Keratinocyte (primary cell): ENCODE measurements at places on chromosomes 6 and 20.

DNA sequence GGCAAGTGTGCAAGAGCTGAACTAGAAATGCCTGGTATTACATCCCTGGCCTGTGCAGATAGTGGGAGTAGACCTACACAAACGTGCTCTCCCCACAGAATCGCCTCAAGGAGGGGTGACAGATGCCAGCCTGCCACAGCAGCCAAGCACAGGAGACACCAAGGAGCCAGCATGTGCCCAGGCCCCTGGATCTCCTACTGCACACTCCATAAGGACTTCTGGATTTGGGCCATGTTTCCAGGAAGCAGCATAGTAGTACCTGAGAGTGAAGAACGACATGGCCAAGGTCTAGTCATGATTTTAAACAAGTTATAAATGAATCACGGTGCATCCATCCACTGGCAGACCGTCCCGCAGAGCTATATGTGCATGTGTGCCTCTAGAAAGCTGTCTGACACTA, 232.2 kb downstream of the SYNDIG1 start:
- no peak for DNase-seq

DNA sequence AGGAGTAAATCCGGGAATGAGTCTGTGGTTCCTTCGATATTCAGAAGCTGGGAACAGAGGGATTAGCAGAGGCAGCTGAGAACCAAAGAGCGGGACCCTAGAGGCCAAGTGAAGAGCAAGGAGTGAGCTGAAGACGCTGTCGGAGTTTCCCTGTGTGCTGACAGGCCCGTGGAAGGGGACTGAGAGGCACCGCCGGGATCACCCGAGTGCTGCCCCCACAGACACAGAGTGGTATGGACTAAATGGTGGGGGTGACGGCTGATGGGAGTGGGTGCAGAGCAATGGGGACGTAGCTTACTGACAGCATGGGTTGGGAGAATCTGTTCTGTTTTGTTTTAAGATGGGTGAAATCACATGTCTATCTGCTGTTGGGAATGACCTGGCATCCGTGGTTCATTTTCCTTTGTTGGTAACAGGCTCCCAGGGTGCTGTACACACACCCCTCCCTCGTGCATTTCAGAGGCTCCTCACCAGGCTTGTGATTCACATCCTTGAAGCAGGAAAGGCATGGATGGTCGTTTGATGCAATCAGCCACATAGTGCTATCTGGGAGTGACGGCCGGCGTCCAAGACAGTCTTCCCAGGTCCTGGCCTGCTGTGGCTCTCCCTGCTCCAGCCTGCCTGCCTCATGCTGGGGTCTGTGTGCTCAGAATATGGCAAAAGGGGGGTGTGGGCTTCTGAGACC, 97.4 kb downstream of the THBS2 start:
- DNase-seq = no peak

GRCh38 chr6:12152023-12152970, 137.9 kb upstream of the EDN1 start:
- no peak for DNase-seq

GRCh38 chr6:14635195-14635594, 517.6 kb downstream of the CD83 start:
- no peak for DNase-seq

DNA sequence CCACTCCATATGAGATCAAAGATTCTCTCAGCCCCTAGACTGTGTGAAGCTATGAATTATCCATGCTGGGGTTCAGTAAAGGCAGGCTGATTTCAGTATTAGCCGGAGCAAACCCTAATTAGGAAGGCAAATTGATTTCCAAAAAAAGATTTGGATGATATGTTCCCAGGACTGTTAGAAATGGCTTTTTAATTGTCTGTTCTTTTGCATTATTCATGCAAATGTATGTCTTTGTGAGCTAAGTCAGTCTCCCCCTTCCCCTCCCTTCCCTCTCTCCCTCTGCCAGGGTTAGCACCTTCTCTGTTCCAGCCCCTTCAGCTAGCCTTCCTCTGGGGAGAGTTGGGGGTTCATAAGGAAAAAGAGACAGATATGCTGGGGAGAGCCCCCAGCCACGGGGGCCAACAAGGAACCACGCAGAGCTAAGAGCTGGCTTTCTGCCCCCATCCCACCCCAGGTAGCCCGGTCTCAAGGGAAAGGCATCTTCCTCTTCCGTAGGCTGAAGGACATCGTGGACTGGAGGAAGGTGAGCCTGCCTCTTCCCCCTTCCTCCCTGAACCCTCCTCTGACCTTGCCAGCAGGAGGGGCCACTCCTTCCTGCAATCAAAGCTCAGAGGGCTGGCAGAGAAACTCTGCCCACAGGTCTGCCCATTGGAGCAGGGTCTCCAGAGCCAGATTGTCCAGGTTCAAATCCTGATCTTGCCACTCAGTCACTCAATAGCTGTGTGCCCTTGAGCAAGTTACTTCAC, 32.3 kb downstream of the PDRG1 start:
- no peak for DNase-seq

- no peak for DNase-seq
Measured at GRCh38 chr6:129476810-129477209, 233.2 kb downstream of the ARHGAP18 start.

- no peak for DNase-seq
Measured at GRCh38 chr6:157806856-157807215, 16.2 kb upstream of the SNX9 start.
